Germinal center (tissue), 1 donor: ENCODE measurements at places on chromosomes 4 and X.

GRCh38 chrX:78333521-78333920 is 6.1 kb upstream of the CYSLTR1 start:
- peak; percentile 8 for DNase-seq

DNA sequence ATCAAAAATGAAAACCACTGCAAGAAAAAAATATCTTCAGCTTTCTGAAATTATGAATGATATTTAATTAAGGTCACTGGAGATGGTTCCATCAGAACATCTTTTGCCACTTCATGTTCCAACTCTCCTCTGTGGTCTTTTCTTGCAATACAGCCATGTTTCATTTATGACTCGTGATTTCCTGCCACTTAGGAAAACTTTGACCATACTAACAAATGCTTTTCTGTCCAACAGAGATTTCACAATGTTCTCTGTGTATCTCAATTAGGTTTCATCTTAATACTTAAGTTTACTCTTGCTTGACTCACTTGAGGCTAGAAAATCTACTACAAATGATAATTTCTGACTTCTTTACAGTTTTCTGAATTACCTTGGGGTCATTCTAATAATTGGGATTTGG is 330.9 kb downstream of the CXXC4 start:
- no peak for DNase-seq

DNA sequence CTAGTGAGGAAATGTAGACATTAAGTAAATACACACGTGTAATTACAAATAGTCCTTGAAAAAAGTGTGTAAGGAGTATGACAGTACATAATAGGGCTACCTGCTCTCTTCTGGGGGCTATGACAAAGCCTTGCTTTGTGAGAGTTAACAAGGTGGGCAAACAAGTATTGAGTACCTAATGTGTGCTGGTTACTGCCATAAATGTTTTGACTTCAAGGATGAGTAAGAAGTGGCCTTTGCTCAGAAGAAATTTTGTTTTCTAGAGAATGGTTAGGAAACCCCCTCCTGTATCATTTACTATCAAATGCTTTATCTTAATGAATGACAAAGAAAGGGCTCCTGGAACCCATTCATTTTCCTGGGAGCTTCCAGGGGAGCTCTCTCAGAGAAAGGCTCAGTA is 167.0 kb upstream of the CASK start:
- no peak for DNase-seq

- DNase-seq: no peak
These were observed 79.5 kb upstream of the FAM9C start for GRCh38 chrX:13123857-13124345.

GRCh38 chr4:96593422-96593821 is 753.5 kb downstream of the PDHA2 start:
- DNase-seq: no peak

GRCh38 chr4:83250687-83251446 is 33.7 kb downstream of the COQ2 start:
- DNase-seq: no peak
